Esophagus squamous epithelium (tissue), 5 donors: ENCODE measurements at places on chromosomes 7 and 10. TPM values are rescaled to one million over a fixed set of nuclear protein-coding genes. Genes with fewer than 3 reads are reported as not detected.

DNA sequence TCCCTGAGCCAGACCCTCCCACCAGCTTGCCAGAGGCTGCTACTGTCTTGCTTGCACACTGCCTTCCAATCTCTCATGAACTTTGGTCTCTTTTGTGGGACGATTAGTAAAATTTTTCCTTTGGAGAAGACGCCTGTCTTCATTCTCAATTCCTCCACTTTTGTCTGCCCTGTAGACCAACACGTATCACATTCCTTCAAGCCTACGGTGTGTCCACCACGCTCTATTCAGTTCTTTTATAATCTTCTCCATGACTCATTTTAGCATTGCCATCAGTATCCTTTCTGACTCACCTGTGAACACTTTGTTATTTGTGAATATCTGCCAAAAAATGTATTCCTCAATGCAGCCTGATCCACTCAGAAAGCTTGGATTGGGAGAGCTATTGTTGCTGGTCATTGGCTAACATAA, 1.4 kb downstream of the GIMAP5 start:
- peaks cover 18% of the 10 kb centered on the region for H3K36me3 ChIP-seq
- DNase-seq = no peak
- H3K27me3 ChIP-seq = no peaks in the 10 kb centered on the region
- peak overlapping the region; percentile 71 for H3K27ac ChIP-seq
- peak overlapping the region; percentile 45 for H3K4me3 ChIP-seq

GRCh38 chr7:19410106-19410505, 264.9 kb upstream of the FERD3L start:
- no peak for DNase-seq
- no peak overlapping the region for H3K4me3 ChIP-seq

DNA sequence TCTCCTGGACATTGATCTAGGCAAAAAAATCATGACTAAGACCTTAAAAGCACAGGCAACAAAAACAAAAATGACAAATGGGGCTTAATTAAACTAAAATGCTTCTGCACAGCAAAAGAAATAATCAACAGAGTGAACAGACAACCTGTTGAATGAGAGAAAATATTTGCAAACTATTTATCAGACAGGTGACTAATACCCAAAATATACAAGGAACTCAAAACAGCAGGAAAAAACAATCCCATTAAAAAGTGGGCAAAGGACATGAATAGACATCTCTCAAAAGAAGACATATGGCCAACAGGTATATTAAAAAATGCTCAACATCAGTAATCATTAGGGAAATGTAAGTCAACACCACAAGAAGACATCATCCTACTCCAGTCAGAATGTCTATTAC, 166.8 kb downstream of the MTERF1 start:
- no peak overlapping the region for H3K4me3 ChIP-seq
- no peak for DNase-seq
- H3K36me3 ChIP-seq = no peaks in the 10 kb centered on the region
- no peaks in the 10 kb centered on the region for H3K4me1 ChIP-seq
- no peaks in the 10 kb centered on the region for H3K27me3 ChIP-seq
- no peak overlapping the region for H3K27ac ChIP-seq

GRCh38 chr10:62386356-62387320, 12.5 kb downstream of the ZNF365 start:
- no peak overlapping the region for H3K4me3 ChIP-seq
- H3K27ac ChIP-seq = no peak overlapping the region
- H3K4me1 ChIP-seq = no peaks in the 10 kb centered on the region
- DNase-seq = no peak
- no peaks in the 10 kb centered on the region for H3K36me3 ChIP-seq
- no peaks in the 10 kb centered on the region for H3K27me3 ChIP-seq

- H3K27ac ChIP-seq = peak overlapping the region; percentile 91
- H3K4me1 ChIP-seq = peaks cover 100% of the 10 kb centered on the region
- peaks cover 13% of the 10 kb centered on the region for H3K36me3 ChIP-seq
Observed at GRCh38 chr7:6393667-6394056, 54.1 kb downstream of the DAGLB start.

GRCh38 chr10:18364987-18365775, 225.0 kb downstream of the CACNB2 start:
- DNase-seq = no peak
- no peak overlapping the region for H3K27ac ChIP-seq
- H3K4me3 ChIP-seq = no peak overlapping the region
- H3K27me3 ChIP-seq = no peaks in the 10 kb centered on the region

STRIP2 gene
- 6.3 TPM for total RNA-seq

CPN1 gene
- not detected for total RNA-seq

WNT8B gene
- not detected for total RNA-seq

MSS51 gene
- total RNA-seq = 2.5 TPM
